ENCODE measurements at places on chromosomes 16 and 17.
A peak's percentile ranks its signal among the peaks of the same experiment; 100 is the strongest.

- no peak for DNase-seq
Observed at GRCh38 chr17:51000835-51001638, 119.6 kb downstream of the SPAG9 start.

GRCh38 chr17:40290629-40291280 lies 3.1 kb downstream of the CDC6 start:
- peak; percentile 17 for DNase-seq

- no peak for DNase-seq
Observed at GRCh38 chr17:31256936-31257335, 40.1 kb downstream of the OMG start.

GRCh38 chr17:81666092-81666341 lies 388 bp downstream of the OXLD1 start:
- peak; percentile 9 for DNase-seq

DNA sequence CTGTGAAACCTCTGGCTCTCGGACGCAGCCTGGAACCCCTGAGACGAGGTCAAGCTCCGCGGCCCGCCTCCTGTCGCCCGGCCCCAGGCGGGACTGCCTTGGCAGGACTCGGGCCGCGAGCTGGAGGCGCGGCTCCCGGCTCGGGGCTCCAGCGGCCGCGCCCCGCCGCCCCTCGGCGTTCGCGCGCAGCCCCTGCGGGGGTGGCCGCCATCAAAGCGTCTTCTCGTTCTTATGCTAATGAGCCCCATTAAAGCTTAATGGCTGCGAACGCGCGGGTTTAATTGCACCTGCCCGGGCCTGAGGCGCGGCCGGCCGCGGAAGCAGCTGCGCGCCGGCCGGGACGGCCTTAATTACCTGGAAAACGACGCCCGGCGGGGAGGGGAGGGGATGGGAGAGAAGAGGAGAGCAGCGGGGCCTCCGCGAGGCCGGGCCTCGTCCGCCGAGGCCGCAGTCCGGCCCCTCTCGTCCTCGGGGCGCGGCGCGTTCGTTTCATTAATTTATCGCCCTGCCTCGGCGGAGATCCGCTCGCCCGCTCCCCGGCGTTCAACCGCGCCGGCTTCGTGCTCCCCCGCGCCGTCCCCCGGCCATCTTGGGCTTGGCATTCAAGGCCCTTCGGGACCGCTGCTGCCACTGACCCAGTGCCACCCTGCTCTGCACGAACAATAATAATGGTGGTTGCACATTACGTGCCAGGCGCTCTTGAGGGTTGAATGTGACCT lies 19.2 kb downstream of the RAI1 start:
- DNase-seq: no peak

GRCh38 chr17:245611-246010 lies 64.2 kb upstream of the DOC2B start:
- no peak for DNase-seq

- no peak for DNase-seq
Observed at GRCh38 chr16:86041807-86042206, 142.8 kb downstream of the IRF8 start.

DNA sequence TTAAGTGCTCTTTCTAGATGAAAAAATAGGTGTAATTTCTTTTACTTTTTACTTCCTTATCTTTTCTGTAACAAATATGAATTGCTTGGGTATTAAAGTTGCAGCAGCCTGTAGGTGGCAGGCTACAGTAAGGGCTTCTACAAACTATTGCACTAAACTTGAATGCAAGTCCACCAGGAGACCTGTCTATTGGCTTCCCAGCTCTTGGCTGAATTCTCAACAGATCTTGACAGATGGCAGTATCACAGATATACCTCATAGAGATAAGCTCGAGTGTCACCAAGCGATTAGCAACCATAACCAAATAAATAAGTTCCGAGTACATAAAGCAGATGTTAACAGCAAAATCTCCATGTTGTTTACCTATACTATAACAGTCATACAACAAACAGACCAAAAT lies 5.9 kb downstream of the BBS2 start:
- DNase-seq: peak; percentile 31

DNA sequence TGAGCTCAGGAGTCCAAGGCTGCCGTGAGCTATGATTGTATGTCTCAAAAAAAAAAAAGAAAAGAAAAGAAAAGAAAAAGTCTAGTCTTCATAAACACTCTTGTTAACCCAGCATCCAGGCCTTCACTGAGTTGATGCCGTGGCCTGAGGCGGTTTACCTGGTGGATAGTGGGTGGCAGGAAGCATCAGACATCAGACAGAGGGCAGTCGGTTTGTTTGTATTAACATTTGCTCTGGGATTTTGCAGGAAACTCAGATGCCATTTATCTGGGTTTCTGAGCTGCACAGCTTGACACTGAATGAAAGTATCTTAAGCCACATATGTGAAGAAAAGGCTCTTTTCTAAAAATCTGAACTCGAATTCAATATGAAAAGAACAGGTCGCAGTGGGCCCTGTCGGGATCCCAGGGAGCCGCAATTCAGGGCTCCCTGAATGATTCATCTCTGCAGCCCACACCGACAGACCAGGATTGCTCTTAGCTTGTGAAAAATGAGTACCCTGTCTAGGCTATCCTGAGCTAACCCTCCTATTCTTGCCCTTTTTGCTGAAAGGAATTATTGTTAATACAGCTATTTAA lies 1.1 kb upstream of the DBNDD1 start:
- no peak for DNase-seq

DNA sequence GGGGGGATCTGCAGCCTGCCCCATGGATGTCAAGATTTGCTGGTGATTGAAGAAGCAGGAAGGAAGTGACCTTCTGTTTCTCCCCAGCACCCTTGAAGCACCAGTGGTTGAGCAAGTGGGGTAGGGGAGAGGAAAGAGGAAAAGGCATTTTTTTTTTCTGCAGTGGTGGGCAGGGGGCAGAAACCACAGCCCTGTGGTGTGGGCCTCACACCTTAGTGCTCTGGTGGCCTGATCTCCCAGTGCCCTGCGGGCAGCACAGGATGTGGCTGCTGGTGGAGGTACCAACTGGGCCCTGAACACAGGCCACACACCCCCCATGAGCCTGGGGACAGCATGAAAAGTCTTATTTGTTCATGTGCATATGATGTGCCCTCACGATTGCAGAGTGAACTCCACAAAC lies 7.1 kb downstream of the ITGAD start:
- no peak for DNase-seq

DNA sequence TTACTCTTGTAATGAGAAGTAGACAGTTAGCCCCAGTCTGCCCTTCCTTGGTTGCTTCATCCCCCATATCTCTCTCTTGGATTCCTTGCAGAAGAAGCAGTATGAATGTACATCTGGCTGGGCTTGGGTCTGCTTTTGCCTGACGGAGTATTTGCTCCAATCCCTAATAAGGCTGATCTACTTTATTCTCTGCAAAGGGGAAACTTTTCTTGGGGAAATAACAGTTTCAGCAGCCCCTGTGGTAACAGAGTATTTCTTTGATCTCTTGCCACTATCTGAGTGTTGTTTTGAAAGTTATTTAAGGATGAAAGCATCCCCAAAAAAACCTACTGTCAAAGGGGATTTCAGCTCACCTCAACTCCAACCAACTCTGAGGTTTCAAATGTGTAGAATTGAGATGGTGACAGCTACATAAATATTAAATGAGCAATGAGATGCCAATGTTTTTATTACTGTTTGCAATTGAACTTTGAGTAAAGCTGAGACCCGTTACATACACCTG lies 168.9 kb upstream of the NOG start:
- no peak for DNase-seq

DNA sequence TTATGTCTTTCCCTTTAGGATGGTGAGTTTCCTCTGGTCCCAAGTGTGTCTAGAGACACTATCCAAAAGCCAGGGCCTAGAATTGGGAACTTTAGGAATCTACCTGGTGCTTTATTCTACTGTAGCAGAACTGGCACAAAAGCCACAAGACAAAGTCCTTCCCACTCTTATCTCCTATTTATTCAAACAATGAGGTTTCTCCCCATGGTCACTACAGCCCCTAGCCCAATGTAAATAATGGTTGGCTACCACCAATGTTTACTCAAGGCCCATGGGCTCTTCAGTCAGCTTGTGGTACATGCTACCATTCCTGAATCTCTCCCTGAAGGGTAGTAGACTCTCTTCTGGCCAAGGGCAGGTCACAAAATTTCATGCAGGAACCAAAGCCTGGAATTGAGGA lies 789.4 kb upstream of the KIF2B start:
- DNase-seq: no peak

DNA sequence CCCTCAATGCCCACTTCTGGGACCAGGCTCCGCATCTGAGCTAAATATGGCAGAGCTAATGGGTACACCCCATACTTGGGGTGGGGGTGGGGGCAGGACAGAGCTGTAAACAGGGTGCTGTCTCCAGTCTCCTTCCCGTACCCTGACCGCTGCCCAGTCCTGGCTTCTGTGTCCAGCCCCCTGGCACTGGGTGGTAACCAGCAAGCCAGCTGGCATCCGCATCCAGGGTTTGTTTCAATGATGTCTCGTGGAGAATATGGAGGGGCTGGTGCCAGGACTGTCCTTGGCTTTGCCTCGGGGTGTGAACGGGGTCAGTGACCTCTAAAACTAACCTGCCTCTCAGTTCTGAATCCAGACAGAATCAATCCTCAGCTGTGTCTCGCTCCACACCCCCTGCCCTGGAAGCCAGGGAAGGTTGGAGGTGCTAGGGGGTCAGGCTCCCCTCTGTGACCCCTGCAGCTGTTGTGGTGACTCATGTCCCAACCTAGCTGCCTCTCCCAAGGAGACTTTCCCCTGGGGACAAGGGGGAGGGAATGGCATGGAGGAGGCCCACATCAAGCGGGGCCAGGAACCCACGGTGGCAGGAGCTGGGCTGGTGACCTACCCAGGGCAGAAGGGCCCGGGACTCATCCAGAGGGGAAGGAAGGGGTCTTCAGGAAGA lies 1.5 kb upstream of the PNMT start:
- no peak for DNase-seq

DNA sequence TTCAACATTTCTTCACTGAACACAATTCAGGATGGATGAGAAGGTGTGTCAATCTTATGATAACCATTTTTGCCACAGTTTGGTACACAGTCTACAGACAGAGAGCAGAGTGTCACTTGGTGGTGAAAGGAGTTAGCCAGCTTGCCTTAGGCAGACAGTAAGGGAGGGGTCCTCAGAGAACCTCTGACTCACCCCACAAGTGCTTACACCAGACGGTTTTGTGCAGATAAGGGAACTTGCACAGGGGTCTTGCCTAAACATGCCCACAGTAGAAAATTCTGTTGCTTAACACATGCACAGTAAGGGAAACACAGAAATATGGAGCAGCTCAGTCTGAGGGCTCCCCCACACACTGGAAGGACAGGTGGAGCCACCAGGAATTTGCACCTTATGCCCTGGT lies 204.5 kb upstream of the CDH8 start:
- no peak for DNase-seq

DNA sequence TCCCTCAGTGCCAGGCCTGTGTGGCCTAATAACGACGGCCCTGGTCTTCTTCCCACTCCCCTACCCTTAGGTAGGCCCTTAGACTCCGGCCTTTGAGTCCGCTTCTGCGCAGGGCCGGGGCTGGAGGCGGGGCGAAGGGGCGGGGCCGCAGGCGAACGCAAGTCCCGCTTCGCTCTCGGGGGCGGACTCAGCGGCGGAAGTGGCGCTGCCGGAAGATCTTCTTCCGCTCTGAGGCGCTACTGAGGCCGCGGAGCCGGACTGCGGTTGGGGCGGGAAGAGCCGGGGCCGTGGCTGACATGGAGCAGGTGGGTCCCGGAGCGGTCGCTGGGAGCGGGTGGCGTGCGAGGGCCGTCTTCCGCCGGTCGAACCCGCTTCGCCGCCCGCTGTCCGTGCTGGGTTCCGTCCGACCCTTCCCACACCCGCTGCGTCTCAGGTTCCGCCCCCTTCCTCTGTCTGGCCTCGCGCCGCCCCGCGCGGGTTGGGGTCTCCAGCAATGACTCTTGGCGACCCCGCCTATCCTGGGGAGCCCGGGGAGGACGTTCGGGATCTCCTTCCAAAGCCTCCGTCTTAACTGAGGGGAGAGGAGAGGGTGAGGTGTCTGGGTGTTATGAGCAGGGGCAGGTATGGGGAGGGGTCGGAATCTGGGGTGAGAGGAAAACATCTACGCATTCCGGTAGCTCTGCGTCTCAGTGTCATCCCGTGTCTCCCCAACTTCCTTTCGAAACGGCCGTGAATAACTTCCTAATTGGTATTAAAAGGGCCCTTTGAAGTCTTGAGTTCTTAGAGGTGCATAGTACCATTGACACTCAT lies at the start of gene STARD3:
TSS of gene STARD3 (plus strand) at position 218 of the 810 bp plus-strand sequence. CDS start 16,388 bp downstream, outside the sequence.
- DNase-seq: peak; percentile 86

DNA sequence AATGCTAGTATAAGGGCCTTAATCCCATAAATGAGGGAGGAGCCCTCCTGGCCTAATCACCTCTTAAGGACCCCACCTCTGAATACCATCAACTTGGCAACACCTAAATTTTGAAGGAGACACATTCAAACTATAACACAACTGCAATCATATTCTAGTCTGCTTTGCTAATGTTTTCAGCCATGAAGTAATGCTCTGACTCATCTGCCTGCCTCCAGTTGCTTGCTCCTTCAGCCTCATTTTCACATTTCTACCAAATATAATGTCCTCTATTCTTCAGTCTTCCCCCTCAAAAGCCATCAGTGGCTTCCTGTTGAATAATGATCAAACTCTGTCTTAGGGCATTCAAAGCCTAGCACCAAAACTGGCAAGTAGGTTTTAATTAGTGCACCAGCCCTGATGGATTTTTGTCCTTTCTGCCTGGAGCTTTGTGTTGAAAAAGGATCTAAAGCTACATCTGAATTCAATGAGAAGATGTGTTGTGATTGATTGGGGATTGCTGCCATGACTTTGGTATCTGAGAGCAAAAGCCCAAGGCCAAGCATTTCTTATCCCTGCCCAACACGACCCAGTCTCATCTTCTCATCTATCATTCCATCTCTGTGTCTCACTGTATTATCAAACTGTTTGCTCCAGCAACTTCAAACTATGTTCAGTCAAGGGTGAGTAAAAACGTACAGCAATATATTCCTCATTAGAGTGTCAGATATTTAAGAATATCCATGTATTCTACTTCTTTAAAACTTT lies 140.8 kb upstream of the ELAC2 start:
- DNase-seq: no peak

- no peak for DNase-seq
Observed at GRCh38 chr17:61390479-61390791, 9.2 kb upstream of the TBX2 start.

DNA sequence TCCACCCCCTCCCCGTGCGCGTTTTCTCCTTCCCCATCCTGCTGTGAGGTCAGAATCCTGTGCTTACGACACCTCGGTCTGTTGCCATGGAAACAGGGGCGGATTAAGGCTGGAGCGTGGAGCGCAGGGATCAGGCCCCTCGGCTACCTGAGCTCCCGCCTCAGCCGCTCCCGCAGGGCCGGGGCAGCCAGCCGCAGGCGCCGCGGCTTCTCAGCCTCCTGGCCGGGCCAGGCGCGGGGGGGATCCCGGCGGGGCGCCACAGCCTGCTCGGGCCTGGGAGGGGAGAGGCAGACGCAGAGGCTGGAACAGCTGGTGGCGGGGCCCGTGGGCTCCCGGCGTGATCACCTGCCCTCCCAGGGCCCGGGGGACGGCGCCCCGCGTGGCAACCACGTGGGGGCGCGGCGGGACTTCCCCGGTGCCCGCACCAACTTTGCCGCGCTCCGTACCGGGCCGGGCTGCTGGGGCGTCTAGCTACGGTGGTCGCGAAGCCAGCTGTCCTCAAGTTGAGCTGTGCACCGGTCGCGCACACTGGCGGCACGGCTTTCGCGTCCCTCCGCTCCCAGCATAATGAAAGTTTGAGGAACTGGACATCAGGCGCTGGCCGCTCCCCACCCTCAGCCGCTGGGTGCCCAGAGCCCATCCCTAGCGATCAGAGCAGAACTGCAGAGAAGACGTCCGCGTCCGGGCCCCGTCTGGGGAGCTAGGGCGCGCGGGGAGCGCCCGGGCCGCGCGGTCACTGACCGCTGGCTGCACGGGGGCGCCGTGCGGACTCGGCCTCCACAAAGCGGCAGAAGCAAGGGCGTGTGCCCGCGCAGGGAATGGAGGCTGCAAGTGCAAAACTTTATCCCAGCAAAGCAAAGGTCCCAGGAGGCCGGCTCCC lies 1.2 kb downstream of the RTN4RL1 start:
- peak; percentile 30 for DNase-seq
